ENCODE measurements at places on chromosomes 7 and 10. TPM values are rescaled to one million over a fixed set of nuclear protein-coding genes. Genes with fewer than 3 reads are reported as not detected.

ITGA8 gene
- total RNA-seq: not detected

VIPR2 gene
- total RNA-seq: 0.43 TPM

PRRT4 gene
- total RNA-seq: 0.62 TPM

- DNase-seq: peak; percentile 49
These were observed 645 bp downstream of the SLC26A4 start for GRCh38 chr7:107661081-107661864.

DNA sequence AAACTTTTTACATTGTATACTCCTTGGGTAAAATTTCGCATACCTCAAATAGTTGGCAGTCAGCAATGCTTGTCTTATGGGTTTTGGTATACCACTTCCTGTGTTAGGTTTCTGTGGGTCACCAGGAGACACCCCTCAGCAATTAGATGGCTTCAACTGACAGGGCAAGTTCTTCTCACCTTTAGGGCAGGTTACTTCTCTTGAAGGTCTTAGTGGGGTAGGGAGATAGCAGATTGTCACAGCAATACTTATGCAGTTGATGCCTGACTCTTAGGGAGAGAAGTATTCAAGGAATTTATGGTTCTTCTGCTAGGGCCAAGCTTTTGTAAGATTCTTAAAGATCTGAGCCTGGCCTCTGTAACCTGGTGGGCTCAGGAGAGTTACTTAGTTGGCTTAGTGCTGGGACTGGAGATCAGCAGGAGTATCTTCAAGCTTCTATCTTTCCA lies 42.9 kb downstream of the MKLN1 start:
- DNase-seq: peak; percentile 78

- DNase-seq: no peak
These were observed 67.0 kb upstream of the CFAP46 start for GRCh38 chr10:133009218-133009950.

GRCh38 chr7:46791188-46791587 lies 790.7 kb downstream of the TNS3 start:
- no peak for DNase-seq

DNA sequence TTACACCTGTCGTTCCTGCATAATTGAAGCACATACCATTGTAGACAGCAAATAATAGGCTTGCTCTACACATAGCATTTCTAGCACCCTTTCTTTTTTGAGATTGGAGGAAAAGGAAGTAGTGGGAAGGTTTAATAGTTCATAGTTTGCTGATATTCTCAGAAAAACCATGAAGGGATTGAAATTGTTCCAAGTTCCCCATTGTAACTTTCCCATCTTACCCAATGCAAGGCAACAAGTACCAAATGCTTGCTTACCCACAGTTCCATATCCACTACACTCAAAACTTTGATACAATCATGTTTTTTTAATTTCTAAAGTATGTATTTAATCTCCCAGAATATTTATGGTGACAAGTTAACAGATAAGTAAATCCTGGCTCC lies 13.8 kb downstream of the CYP3A5 start:
- no peak for DNase-seq

DNA sequence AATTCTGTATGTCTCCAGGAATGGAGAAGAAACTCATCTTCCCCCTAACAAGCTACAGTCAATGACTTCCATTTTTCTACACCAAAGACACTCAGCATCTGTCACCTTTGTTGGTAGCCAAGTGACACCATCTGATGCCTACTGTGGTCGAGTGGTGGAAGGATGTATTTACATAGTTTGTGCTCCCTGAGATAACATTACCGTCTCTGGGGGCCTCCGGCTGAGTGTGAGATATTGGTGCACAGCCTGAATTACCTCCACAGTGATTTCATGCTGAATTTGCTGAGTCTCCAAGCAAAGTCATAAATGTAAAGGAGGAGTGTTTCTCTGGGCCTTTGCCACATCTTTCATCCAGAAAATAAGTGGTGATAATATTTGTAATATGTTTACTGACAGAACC lies 114.0 kb downstream of the GRID1 start:
- DNase-seq: no peak

DNA sequence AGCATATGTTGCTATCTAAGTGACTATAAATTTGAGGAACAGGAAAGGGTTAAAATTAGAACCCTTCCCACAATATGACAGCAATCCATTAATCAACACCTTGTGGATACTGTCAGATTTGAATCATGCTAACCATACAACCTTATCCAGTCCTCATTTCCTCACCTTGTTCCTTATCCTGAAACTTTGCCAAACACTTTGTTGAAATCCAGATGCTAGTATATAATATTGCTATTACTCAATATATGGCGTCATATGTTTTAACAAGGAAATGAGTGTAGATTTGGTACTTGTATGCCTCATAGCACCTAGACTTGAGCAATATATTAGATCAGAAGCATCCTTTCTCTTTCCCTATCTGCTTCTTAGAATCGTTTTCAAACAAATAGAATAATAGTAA lies 66.3 kb upstream of the SLC25A13 start:
- peak; percentile 56 for DNase-seq

GRCh38 chr7:156816943-156817572 lies 75.9 kb downstream of the LMBR1 start:
- DNase-seq: no peak

Measured in astrocyte (in vitro differentiated cells and primary cell).